ENCODE measurements at places on chromosomes 11 and 22.

DNA sequence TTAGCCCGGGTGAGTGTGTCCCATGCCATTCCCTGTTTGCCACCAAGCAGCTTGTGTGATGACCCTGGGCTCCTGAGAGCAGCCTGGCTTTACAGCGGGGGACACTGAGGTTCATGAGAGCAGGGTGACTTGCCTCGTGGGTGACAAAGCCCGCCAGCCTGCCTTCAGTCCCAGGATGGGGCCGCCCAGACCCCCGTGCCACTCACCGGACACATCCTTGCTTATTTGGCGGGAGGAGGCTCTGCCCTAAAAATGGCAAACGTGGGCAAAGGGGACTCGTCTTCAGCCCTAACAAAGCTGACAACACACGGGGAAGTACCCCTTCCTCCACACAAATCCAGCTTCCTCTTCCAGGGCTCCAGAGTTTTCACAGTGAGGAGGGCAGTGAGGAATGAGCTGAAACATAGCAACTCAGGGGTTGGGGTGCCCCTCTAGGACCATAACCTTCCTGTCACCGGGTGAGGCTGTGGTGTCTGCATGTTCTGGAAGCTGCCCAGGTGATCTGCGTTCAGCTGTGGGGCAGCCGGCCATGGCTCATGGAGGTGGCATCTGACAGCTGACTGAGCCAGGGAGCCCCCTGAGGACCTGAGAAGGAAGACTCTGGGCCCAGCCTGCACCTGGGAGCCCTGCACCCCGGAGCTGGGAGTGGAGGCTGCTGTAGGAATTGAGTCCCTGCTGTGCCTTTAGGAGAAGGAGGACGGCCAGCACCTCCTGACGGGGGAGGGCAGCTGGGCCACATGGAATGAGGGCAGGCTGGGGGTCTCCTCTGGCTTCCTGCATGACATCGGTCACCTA lies 16.7 kb downstream of the RIBC2 start:
- no peak for DNase-seq

GRCh38 chr11:37612146-37612545 lies 1014.1 kb upstream of the RAG2 start:
- DNase-seq, result no peak

GRCh38 chr11:111906680-111907079 lies 4.9 kb downstream of the CRYAB start:
- DNase-seq, result no peak

DNA sequence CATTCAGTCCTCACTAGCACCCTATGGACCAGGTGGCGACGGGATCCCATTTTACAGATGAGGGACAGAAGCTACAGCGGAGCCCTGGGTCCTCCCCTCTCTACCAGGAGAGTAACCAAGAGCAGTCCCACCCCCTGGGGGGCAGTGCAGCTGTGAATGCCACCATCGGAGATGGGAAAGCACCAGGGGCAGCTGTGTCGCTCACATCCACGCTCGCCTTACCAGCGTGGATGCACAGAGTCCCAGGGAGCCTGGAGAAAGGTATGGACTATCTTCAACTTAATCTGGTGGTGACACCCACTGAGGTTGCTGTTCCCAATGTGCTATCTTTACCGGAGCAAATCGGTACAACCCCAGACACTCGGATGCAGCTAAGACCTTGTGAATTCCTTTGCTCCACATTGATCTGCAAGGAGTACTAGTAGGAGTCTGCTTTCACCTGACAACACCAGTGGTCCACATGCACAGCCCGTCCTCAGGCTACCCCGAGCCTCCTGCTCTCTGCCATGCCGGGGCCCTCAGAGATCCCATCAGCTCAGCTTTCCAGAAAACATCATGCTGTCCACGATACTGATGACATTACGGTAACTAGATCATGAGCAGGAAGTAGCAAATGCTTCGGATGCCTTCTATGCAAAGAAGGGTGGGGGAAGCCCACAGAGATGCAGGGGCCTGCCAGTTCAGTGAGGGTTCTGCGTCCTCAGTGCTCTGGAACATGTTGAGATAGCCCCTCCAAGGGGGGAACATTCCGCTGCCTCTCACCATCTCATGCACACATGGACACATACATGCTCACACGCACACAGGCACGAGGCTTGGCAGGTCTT lies 126.0 kb downstream of the CTTN start:
- no peak for DNase-seq

GRCh38 chr22:19984851-19985811 lies 31.5 kb downstream of the ARVCF start:
- no peak for DNase-seq

DNA sequence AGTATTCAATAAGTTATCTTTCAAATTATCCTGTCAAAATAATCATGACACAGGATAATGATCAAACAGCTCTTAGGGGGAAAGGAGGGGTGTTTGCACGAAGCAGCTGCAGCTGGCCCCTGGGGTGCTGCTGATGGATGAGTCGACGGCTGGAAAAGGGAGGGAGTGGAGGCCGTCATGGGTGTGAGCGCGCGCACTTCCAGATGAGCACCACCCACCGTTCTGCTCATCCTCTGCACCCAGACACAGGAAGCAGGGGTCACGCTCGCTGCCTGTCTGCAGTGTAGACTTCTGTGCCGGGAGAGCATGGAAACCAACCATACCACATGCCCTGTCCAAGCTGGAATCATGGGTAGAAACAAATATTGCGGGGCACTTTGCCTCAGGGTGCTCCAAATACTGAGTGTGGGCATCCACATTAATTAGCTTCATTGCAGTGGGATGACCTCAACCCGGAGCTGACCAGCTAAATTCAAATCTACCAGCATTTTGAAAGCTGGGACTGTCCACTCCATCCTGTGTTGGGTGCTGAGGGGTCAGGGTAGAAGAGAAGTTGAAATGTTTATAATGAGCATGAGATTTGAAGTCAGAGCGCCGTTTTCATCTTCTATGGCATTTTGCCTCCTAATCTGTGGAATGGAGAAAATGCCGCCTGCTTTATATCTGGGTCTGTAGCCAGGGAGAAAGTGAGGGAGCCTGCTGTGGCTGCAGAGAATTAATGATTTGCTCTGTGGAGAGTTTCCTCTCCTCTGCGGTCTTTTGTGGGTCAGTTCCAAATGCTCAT lies 802.4 kb downstream of the TBC1D22A start:
- no peak for DNase-seq

DNA sequence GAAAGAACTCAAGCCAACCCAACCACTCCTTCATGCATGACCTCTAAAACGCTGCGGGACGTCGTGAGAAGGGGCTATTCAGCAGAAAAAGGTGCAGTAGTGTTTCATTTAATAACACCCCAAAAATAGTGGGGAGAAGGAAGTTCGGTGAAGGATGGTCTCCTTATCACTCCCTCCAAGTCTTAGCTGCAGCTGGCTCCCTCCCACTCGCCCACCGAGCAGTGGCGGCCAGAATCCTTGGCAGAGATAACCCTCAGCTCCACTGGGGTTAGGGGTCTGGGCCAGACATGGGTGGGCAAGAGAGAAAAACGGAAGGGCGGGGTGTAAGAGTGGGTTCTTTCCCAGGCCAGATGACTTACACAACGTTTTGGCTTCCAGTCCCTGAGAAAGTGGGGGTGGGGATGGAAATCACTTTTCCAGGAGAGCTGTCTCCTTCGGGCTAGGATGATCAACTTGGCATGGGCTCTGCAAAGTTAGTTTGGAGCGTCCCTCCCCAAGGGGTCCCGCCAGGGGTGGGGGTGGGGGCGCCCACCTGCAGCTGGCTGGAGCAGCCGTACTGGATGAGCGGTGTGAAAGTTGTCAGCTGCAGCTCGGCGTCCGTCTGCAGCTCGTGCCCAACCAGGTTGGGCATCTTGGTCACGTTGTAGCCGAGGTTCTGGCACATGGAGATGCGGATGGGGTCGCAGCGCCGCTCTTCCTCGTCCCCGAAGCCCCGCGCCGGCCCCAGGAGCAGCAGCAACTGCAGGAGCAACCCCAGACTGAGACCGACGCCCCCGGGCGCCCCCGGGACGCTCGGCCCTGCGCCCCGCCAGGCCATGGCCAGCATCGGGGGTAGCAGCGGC lies 705 bp downstream of the FZD4 start:
- no peak for DNase-seq

DNA sequence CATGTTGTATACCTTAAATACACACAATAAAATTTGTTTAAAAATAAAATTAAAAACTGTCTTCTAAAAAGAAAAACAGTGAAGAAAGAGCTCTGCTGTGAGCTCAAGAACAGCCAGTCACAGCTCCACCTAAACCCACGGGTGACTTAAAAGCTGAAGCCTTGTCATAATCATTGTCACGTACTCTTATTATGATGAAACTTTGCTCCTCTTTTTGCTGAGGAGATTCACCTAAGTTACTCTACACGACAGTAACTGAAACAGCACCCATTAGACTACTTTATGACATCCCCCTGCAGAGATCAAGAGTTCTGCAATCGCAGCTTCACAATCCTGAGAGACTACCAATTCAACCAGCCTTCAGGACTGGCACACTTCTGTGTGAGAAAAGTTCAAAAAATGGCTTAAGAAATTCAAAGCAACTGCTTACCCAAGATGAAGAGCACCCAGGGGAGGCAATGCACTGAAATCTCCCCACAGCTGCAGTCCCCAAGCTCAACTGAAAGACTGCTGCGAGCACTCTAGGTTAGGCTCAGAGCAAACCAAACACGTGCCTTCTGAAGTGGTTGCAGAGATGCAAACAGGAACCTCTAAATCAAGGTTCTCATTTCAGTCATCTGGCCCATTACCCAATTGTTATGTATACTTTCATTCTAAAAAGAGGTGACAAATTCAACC lies at the start of gene JAML:
Gene JAML, minus strand, starts transcription at position 501 of the 678 bp plus-strand sequence. CDS start 10,145 bp downstream, outside the sequence.
- DNase-seq, result no peak

DNA sequence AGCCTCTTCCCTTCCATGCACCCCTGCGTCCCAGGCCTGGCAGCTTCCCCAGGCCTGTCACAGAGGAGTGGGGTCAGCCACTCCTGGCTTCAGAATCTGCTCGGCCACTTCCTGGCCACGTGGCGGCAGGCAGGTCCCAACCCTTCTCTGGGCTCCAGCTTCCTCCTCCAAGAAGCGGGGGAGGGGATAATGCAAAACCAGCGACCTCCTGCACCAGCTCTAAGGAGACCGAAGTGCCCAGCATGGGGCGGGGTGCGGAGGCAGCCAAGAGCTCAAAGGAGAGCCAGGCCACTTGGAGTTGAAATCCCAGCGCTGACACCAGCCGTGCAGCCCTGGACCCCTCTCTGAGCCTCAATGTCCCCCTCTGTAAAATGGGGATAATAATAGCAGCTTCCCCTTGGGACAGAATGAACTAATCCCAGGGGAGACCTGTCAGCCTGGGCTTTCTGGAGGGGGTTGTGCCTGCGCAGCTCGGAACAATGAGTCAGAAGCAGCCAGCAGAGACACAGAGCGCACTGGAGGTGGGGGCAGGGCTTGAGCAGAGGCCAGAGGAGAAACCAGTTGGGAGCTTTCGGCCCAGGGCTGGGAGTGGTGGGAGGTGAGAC lies 22.8 kb upstream of the PICK1 start:
- DNase-seq, result peak; percentile 38

DNA sequence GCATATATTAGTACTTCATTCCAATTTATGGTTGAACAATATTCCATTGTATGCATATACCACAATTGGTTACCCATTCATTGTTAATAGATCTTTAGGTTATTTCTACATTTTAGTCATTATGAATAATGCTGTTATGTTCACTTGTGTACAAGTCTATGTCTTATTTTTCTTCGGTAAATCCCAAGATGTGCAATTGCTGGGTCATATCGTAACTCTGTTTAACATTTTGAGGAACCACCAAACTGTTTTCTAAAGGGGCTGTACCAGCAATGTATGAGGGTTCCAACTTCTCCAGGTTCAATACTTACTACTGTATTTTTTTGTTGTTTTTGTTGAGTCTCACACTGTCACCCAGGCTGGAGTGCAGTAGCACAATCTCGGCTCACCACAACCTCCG lies 33.1 kb downstream of the NUP98 start:
- DNase-seq, result no peak

GRCh38 chr11:33033493-33033892 lies 5.9 kb upstream of the TCP11L1 start:
- no peak for DNase-seq

DNA sequence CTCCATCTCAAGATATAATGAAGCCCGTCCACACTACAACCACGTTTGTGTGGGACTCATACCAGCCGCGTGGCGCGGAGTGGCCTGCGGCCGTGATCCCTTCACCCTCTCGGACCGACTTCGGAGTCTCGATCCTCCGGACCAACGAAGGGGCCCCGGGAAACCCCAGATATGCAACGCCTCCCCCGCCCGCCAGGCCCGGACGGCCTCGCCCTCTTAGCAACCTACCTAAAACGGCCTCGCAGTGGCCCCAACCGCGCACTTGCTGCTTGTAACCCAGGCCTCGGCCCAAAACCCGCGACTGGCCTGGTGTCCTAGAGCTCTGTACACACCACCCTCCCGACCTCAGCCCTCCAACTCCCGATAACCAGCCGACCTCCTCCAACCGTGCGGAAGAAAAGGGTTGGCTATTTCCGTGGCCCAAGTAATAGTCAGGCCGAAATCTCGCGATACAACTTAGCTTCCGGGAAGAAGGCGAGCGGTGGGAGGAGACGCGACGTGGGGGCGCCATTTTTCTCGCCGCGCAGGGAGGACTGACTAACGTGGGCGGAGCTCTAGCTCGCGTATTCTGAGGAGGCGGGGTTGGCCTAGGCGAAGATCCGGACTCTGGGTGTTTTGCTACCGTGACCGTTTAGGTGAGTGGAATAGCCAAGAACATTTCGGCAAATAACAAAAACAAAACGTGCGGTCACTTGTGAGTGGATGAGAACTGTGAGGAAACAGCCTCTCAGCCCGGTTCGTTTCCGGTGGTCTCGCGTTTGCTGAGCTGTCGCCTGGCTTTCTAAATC lies at the start of the genes C11orf54 and TAF1D:
Gene C11orf54, plus strand, starts transcription at position 579 of the 788 bp plus-strand sequence. CDS start 5,722 bp downstream, outside the sequence.
Gene TAF1D, minus strand, starts transcription at position 402 of the 788 bp plus-strand sequence. CDS start 2,191 bp downstream, outside the sequence.
- DNase-seq, result peak; percentile 98

DNA sequence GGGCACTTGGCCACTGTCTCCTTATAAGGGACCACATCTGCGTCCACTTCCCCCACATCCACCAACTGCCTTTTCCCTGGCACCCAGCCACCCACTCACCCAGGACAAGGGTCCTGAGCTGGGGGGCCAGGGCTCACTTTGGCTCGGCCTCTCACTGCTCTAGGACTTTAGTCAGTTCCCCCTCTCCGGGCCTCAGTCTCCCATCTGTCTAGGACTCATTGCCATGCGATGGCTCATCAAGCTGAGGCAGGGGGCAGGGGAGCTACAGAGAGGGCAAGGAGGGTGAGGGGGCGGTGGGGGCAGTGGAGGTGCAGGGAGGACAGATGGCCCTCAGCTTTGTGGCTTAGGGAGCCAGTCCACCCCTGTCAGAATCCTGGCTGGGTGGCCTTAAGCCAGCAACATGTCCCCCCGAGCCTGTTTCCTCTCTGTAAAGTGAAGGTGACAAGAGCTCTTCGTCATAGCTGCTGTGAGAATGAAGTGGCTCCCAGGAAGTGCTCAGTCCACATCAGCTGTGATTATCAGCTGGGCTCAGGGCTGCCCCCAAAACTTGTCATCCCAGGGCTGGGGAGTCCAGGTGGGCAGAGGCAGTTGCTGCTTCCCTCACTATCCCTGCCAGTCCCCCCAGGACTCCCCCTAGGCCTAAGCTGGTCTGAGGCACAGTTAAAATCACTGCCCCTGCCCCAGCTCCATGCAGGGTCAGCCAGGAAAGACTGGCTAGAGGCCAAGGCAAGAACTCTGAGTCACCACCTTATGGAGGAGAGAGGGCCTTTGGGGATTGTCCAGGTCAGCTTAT lies 14.9 kb downstream of the RAC2 start:
- DNase-seq, result no peak

GRCh38 chr11:45379162-45379863 lies 93.2 kb upstream of the SYT13 start:
- DNase-seq, result no peak

GRCh38 chr22:17921871-17922821 lies 102.2 kb downstream of the MICAL3 start:
- no peak for DNase-seq

Measured in HS-27A (cell line).